ENCODE measurements at places on chromosomes 5 and 9.
A peak's percentile ranks its signal among the peaks of the same experiment; 100 is the strongest.

- no peak for DNase-seq
Measured at GRCh38 chr9:135223831-135224230, 136.4 kb downstream of the OLFM1 start.

GRCh38 chr5:42518595-42519221 is 95.5 kb downstream of the GHR start:
- DNase-seq = peak; percentile 3

GRCh38 chr5:144427866-144428265 is 257.2 kb downstream of the KCTD16 start:
- DNase-seq = no peak

DNA sequence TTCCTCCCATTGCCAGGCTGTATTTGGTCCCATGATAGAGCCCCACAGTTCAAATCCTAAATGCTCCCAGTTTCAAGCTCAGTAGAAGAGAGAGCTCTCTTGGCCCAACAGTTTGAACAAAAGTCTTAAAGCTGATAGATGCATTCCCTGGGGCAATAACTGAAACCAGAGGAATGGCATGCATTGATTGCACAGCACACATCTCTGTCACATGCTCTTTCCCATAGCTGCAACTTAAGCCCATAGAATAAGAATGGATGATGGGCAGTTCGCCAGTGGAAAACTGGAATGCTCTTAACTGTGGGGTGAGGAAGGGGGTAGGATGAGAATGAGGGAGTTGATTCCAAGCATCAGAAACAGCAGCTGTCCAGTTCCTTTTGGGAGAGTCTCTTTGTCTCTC is 1942.4 kb upstream of the WWC1 start:
- no peak for DNase-seq

DNA sequence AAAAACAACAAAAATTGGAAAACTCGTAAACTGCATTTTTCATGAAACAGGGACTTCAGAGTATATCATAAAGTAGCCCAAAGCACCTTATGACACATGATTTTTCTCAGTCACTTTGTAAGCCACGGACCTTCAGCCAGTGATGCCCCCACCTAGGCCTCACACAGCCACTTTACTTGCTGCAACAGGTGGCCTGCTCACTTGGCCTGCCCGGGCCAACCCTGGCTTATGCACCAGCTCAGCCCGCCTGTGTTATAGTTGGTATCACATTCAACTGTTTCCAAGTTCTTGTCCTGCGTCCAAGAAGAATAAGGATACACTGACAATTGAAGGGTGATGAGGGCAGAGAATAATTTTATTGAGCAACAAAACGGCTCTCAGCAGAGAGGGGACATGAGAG is 219.2 kb downstream of the FER start:
- no peak for DNase-seq

- no peak for DNase-seq
Measured at GRCh38 chr5:35854248-35854647, 2.4 kb upstream of the IL7R start.

Data from IMR-90 (cell line).